ENCODE measurements at places on chromosomes 1 and 21.

- DNase-seq: no peak
These were observed 23.0 kb downstream of the ACTA1 start for GRCh38 chr1:229410692-229411433.

- no peak for DNase-seq
These were observed 10.1 kb downstream of the EXTL1 start for GRCh38 chr1:26031611-26032220.

DNA sequence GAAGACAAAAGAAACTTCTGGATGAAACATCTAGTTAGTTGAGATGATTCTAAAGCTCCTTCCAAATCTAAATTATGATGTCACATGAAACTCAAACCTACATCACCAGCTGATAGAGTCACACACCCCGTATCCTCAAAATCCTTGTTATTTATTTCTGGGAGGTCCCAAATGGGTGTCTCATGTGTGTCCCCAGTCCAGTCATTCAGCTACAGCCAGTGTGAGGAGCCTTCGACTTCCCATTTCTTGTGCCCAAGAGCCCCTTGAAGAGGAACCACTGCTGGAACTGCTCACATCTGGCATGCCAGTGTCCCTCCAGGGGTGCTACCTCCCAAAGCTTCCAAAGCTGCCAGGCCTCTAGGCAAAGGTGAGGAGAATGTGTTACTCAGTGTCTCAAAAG is 32.5 kb upstream of the KCNA3 start:
- no peak for DNase-seq

GRCh38 chr1:12402159-12402673 is 172.4 kb downstream of the VPS13D start:
- no peak for DNase-seq

DNA sequence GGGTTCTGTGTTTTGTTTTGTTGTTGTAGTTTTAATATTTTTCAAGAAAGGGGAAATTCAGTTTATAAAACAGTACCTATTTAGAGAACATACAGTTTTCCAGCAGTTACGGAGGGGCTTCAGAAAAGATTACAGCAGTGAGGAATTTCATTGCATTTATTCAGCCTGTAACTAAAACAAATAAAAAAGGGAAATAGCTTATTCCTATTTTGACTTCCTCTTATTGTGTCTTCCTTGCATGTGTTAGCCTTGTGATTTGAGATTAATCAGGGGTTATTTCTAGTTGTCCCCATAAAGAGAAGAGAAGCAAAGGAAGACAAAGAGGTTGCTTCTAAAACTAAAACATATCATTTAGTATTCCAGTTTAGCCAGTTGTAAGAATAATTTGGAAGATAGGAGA is 35.0 kb downstream of the CTTNBP2NL start:
- DNase-seq: no peak

- no peak for DNase-seq
These were observed 8.7 kb downstream of the LAPTM5 start for GRCh38 chr1:30748699-30749401.

All from effector CD8-positive, alpha-beta T cell (primary cell).